Urothelium cell line (cell line): ENCODE measurements at places on chromosomes 12 and 14.
A peak's percentile ranks its signal among the peaks of the same experiment; 100 is the strongest.

DNA sequence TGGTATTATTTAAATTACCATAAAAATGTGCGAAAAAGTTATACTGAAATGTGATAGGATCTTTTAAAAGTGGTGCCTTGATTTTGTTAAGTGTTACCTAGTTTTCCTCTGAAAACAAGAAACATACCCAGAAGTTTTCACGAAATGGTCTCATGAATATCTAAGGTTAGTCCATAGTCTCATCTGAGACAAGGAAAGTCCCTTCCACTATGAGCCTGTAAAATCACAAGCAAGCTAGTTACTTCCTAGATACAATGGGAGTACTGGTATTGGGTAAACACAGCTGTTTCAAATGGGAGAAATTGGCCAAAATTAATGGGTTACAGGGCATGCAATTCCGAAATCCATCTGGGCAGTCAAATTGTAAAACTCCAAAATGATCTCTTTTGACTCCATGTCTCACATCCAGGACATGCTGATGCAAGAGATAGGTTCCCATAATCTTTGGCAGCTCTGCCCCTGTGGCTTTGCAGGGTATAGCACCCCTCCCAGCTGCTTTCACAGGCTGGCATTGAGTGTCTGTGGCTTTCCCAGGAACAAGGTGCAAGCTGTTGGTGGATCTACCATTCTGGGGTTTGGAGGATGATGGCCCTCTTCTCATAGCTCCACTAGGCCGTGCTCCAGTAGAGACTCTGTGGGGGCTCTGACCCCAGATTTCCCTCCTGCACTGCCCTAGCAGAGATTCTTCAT is 271.4 kb downstream of the NAV3 start:
- DNase-seq: no peak

DNA sequence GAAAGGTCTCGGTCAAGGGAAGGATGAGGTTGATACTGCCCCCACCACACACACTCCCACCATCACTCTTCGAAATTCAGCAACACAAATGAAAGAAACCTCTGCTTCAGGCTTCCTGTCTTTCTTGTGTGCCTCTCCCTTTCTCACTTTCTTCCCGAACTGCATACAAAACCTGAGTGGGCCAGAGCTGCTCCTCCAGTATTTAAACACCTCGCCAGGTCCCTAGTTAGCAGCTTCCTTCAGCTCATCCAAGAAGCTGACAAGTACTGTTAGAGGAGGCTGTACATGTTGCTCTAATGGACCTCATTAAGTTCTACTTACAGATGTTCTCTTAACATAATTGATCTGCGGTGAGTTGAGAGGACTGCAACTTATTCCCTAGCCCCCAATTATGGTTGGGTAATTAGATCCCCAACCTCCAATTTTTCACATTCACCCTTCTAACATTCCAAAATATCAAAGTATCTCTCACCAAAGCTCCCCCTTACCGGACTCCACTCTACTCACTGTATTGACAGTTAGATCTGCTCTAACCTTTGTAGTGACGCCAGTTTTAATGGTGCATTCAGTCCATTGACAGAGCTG is 4.1 kb upstream of the LMO3 start:
- no peak for DNase-seq

GRCh38 chr14:55398679-55399078 is 13.0 kb downstream of the ATG14 start:
- DNase-seq: peak; percentile 86

DNA sequence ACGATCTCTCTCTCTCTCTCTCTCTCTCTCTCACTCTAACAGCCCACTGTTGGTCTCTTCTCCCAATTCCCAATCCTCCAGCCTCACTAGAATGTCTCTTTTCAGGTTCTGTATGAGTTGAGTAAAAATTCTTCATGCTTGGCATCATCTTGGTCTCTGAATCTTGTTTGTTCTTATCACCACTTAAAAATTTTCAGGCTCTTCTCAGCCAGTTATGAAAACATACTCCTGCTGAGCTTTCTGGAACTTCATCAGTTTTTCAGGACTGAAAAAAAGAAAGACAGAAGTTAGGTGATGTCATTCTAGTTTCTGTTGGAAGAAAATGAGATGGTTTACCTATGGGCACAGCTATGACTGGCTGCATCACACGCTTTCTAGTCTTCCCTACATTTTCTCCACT is 11.5 kb upstream of the IL22 start:
- DNase-seq: no peak

GRCh38 chr12:5081016-5081415 is 37.3 kb downstream of the KCNA5 start:
- DNase-seq: no peak

- no peak for DNase-seq
These were observed 16.4 kb upstream of the RNASE4 start for GRCh38 chr14:20667957-20668356.

DNA sequence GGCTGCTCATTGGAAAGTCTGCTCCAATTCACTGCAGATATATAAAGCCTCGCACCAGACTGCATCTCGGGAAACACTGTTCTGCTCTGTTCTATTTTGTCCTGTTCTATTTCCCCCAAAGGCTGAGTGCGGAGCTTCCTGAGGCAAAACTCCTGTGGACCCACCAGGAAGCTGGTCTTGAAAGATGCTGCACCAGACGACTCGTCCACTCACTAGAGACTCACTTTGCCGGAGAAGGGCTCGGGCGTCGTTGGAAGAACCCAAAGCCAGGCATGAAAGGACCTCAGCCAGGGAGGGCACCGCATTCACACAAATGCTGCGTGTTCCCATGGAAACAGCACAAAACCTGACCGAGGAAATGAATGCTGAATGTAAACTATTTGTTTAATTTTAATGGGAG is 331.2 kb upstream of the SFSWAP start:
- no peak for DNase-seq

DNA sequence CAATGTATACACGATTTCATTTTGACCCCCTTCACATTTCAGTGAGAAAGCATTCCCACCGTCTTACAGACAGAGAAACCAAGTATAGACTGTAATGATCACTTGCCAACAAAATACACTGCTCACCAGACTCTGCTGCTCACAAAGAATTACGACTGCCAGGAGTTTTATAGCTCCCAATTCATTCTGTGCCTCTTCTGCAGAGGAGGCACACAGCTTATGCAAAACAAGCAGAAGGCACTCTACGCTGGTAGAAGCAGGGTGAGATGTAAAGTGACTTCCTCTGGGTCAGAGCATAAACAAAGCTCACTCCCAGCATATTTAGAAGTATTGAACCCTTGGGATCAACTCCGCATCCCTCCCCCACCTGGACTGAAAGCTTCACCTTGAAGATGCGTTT is 14.6 kb downstream of the SPTB start:
- DNase-seq: no peak

GRCh38 chr14:23578560-23579310 is at the start of gene JPH4:
Gene JPH4 (minus strand): TSS chr14:23578790. CDS start chr14:23577453, 1,337 bp downstream.
- peak; percentile 75 for DNase-seq

DNA sequence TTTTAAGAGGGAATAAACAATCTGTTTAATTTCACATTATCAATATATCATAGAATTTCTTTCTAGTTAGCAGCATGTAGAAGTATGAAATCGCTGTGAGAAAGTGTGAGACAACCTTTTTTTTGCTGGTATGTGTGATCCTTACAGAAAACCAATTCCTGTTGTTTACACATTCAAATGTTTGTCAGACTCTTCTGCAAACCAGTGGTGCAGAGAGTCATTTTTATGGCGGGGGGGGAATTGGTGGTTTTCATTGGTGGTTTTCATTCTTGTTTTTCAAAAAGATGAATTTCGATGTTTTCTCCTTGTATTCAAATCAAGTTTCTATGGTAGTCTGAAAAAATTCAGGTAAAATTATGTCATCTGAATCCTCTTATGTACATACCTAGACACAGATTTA is 57.8 kb downstream of the SLC25A21 start:
- no peak for DNase-seq

GRCh38 chr14:93957751-93958566 is 18.4 kb downstream of the ASB2 start:
- no peak for DNase-seq

GRCh38 chr12:120651821-120652220 is 11.4 kb downstream of the CABP1 start:
- DNase-seq: no peak

GRCh38 chr14:36657399-36658122 is 4.1 kb upstream of the PAX9 start:
- DNase-seq: no peak

DNA sequence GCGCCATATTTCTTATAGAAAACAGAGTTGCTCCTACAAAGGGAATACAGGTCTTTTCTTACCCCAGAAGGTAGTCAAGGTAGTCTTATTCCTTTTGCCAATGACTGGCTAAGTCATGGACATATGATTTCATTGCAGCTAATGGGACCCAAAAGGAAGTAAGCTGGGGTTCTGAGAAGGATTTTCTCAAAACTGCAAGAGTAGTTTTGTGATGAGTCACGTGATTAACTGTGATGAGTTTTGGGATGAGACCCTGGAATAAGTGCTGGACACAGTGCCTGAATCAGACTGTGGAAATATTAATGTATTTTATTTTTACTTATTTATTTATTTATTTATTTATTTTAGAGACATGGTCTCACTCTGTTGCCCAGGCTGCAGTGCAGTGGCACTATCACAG is 13.4 kb upstream of the NIN start:
- DNase-seq: no peak

DNA sequence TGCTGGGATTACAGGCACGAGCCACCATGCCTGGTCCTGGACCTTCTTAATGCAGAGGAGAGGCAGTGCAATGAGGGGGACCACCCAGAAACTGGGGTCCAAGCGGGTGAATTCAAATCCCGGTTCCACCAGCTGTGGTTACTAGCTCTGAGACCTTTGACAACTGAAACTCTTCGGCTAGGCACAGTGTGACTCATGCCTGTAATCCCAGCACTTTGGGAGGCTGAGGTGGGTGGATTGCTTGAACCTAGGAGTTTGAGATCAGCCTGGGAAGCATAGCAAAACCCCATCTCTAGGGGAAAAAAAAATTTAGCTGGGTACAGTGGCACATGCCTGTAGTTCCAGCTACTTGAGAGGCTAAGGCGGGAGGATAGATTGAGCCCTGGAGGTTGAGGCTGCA is 5.0 kb upstream of the CD4 start:
- DNase-seq: no peak

GRCh38 chr12:94172973-94173372 is 24.6 kb downstream of the PLXNC1 start:
- DNase-seq: peak; percentile 22

DNA sequence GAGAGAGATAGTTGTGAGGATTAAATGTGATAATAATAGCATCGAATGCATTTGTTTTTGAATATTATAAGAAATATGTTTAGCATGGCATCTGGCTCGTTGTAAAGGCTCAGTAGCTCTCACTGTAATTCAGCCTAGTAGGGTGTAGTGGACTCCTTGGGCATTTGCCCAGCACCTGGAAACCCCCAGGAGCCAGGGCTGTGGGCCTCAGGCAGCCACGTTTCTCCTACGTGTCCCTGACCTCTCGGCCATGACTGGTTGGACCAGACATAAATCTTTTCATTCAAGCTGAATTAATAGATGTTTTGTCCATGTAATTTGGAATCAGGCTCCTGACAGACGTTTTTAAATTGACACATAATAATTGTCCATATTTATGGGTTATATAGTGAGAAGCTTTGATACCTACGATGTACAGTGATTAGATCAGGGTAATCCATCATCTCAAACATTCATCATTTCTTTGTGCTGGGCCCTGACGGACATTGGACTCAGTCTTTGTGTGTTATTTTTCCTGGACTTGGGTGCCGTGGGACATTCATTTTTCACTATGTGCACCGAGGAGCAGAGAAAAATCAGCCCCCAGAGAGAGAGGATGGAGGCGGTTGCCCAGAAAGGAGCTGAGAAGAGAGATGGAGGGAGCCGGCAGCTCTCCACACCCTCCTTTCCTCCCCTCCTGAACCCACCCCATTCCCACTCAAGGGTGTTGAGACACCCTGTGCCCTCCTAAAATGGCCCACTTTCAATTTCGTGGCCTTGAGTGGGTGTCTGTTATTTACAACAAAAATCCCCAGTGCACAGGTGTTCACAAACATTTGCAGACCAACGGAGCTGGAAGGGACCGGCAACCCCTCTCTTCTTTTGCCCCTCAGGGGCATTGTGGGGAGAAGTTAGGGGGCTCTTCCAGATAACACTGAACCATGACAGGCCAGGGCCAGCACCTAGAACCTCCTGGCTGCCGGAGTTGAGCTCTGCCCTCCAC is 296.4 kb downstream of the DPF3 start:
- DNase-seq: no peak

DNA sequence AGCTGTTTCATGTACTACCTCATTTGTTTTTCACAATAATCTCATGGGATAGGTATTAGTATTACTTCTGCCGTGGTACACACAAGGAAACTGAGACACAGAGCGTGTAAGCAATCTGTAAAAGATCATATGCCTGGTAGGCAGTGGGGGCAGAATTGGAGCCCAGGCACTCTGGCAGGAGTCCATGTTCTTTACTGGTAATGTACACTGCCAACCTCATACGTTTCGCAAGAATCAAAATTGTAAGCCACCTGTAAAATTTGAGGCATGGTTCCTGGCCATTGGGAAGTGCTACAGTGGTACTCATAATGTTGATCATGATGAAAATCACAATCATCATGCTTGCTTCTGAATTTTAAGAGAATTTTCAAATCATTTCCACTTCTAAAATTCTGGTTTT is 40.7 kb downstream of the TMTC1 start:
- no peak for DNase-seq

DNA sequence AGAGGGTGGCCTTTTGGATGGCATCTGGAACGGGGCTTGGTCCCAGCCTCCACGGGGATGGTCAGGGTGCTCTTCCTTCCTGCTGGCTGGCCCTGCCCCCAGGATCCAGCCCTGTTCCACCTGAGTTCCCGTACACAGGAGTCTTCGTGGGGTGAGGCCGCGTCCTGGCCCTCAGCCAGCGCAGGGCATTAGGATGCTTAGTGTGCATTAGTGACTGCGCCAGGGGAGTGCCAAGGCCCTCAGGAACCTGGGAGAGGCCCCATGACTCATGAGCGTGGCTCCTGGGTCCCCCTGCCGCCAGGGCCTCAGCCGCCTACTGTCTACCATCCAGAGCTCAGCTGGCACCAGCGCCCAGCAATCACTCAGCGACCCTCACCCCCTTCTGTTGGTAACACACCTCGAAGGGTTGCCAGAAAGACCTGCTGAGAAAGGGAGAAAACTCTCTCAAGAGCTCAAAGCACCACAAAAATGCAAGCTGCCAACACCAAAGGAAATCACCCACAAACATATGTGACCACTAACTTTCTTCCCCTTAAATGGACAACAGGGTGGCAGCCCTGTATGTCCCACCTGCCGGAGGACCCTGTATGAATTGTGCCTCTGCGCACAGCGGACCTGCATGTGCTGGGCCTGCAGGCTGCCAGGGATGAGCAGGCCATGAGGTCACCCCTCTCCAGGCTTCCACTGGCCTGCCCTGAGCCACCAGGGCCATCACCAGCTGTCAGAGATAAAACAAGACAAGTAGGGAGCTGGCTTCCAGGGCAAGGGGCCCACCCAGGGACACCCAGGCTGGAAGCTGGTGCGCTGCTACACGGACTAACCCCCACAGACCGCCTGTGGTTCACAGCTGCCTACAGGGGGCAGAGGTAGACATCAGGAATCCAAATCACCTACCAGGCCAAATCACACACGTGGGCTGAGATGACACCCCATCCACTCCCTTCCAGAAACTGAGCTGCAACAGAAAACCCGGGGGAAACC is 28.7 kb downstream of the CCDC85C start:
- peak; percentile 70 for DNase-seq
